ENCODE measurements at places on chromosomes 7 and 10.

DNA sequence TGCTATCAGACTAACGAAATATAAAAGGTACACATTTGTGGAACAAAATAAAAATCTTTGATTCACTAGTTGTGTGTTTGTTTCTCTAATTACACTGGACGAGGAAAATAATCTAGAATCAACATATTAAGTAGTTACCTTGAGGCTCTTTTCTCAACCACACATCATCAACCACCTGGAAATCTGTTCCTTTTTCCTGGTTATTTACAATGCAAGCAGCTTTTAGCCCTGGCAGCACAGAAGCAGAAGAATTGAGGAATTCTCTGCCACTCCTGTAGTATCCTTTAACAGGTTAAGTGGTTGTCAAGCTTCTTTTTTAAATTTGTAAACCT, 23.7 kb downstream of the NUP42 start:
- no peak for DNase-seq

DNA sequence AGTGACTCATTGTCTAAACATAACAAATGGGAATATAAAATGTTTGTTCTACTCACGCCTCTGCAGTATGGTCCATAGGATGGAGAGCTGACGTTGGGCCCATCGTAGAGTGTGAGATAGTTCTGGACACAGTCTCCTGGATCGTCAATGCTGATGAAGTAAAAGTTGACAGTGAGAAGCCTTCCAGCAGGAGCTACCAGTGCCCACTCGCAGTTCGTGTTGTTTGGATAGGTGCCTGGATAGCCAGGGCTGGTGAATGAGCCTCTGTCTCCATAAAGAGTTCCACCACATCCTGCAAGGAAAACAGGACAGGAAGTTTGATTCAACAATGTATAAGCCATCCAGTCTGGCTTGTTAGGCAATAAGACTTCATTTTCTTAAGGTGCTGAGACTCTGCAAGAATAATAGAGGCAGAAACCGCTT, 79.6 kb downstream of the OR13A1 start:
- DNase-seq, result no peak

- no peak for DNase-seq
These were observed 240.8 kb downstream of the FGFR2 start for GRCh38 chr10:121357401-121357800.

DNA sequence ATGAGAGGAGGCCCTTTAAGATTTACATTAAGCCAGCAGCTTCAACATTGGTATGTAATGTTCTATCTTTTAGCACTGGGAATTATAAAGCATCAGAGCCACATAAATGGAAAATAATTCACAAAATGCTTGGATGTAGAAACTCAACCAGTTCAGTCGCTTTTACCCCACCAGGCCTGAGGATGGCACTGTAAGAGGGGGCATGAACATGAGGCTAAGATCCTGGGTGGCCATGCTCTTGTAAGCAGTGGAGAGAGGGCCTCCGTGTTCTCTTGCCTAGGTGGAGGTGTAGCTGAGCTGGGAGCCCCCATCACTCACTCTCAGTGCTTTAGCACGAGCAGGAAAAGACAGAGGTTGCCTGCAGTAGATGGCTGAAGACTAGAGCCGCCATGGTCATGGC, 238.8 kb downstream of the FANK1 start:
- no peak for DNase-seq

- no peak for DNase-seq
These were observed 86.9 kb downstream of the AOAH start for GRCh38 chr7:36637417-36637816.

DNA sequence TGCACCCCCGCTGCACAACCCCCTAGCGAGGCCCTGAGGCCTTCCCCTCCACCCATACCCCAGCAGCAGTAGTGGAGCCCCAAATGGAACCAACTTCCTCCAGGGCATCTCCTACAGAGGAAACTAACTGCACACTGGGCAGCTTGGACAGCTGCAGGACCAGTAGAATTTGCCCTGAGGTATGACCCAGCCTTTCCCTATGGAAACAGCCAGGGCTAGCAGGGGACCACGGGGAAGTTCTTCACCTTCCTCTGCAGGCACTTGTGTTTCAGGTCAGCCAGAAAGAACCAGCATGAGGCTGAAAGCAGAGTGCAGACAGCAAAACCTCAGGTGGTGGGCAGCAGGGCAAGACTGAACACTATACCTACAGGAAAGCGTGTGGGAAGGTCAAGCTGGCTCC, 5.7 kb upstream of the EEPD1 start:
- DNase-seq, result no peak

DNA sequence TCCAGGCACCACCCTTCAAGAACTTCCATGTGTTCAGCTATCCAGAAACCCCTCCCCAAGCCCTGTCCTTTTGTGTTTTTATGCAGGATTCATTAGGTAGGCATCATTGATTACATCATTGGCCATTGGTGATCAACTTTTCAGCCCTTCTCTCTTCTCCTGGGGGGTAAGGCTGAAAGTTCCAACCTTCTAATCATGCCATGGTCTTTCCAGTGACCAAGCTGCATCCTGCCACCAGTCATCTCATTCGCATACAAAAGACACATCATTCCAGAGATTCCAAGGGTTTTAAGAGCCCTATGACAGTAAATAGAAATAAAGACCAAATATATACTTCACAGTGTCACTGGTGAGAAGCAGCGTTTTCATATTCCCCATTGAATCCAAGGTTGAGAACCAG, 48.2 kb downstream of the DNAJC12 start:
- no peak for DNase-seq

DNA sequence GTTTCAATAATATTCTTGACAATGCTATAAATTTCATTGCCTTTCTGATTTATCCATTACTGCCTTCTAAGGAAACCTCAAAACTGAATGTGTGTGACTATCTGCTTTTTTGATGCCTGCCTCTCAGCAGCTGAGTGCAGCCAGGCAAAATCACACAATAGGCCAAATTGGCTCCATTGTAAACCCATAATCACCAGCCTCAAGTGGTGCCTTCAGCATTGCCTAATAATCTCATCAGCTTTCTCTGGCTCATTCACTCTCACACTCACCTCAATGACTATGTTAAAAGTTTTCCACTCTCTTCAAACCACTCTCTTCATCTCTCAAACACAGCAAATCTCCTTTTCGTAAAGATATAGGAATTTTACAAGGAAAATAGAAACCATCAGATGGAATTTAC, 182.5 kb upstream of the COL1A2 start:
- DNase-seq, result no peak

- DNase-seq, result no peak
These were observed 23.7 kb downstream of the CAV1 start for GRCh38 chr7:116548506-116548905.

- no peak for DNase-seq
These were observed 102.0 kb upstream of the HDAC9 start for GRCh38 chr7:18393465-18394118.

DNA sequence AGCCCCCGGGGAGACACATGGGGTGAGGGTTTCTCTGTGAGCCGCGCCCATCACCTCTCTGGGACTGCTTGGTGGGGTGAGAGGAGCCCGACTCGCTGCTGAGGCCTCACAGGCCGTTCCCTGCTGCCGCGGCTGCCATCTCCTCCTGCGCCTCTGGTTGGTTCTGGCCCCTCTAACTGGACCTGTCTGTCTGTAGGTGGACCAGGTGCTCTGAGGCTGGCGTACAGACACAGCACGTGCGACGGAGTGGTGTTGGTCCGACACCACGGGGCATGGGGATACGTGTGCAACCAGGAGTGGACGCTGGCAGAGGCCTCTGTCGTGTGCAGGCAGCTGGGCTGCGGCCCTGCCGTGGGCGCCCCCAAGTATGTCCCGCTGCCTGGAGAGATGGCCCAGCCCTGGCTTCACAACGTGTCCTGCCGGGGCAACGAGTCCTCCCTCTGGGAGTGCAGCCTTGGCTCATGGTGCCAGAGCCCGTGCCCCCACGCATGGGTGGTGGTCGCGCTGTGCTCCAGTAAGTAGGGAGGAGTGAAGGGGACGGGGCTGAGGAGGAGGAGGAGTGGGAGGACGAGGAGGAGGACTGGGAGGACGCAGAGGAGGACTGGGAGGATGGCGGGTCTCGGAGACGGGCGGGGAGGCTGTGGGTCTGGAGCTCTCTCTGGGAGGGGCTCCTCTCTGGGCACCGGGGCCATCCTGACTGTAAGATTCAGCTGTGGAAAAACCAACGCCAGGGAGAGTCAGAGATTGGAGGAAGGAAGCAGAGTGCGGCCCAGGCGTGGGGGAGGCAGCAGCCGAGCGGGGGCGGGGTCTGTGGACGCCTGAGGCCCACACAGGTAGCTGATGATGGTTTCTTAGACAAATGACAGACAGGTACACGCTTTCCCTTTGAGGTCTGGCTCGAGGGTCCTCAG, 2.6 kb downstream of the SCART1 start:
- no peak for DNase-seq

GRCh38 chr10:48684792-48685623, at the start of gene WDFY4:
TSS of gene WDFY4 (plus strand) at chr10:48684873. CDS start at chr10:48709733, 24,860 bp downstream.
- DNase-seq, result no peak

- DNase-seq, result no peak
These were observed 145.6 kb downstream of the OAT start for GRCh38 chr10:124273141-124273540.

- DNase-seq, result peak; percentile 44
These were observed 17.0 kb upstream of the NODAL start for GRCh38 chr10:70458329-70459060.

- DNase-seq, result no peak
These were observed 267.7 kb downstream of the ELMO1 start for GRCh38 chr7:37180828-37181549.

DNA sequence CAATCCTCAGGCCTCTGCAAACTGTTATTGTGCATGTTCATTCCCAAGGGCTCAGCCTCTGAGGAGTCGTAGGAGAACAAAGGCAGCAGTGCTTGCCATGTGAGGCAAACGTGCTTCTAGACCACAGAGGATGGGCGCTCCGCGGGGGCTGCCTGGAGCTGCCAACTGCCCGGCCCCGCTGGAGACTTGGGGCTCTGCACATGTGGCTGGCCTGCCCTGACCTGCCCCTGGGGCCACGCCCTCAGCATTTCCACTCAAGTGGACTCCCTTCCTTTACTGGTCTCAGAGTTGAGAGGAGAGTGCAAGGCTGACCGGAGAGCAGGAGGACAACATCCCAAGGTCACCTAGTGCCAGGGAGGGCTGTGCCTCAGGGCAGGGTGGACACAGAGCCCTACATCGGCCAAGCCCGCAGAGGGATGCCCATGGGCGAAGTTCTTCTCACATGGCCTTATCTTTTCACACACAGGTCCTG, 222.3 kb upstream of the ZNF32 start:
- DNase-seq, result no peak
